ENCODE measurements at places on chromosomes 2 and 18.

DNA sequence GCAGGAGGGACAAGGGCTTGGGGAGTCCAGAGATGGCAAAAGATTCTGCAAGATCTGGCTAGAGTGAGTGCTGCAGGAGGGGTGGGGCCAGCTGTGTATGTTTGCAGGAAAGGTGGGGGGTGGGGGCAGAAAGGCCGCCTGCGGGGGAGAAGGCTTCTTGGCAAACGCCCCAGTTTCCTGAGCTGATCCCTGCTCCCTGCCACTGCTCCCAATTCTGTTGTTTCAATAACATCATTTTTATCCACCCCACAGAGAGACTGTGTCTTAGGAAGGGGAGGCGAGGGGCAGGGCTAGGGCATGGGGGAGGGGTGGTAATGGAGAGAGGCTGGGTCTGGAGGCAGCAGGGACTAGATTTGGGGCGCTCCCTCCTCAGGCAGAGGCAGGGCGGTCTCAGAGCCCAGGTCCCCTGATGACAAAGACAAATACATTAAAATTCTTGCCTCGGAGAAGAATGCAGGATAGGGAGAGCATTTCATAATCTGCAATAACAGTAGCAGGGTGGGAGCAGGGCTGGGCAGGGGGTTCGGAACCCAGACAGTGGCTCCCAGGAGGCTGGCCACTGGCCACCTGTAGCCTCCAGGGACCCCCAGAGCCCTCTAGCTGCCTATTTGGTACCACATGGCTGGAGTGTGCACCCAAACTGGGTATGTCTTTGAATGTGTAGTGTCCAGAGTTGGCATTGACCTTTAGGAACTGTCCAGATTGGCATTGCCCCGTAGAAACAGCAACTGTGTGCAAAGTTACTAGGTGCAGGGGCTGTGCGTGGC is 2.1 kb upstream of the WNT6 start:
- no peak for DNase-seq

DNA sequence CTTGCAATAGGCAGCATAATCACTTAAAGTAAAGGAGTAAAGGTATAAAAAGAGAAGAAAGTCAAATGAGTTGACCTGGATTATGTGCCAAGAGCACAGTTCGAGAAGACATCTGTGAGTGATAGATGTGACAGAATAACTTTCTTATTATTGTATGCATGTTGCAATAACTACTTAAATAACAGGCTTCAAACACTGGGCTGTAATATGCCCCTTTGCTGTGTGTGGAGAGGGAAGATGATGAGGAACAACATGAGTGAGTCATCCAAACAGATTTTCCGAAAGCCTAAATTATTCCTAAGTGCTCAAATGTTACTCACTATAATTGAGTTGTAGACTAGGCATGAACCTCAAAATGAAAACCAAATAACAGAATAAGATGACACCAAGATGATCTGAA is 328.1 kb downstream of the EXOC6B start:
- no peak for DNase-seq

- DNase-seq: no peak
These were observed 76.3 kb downstream of the CAPN13 start for GRCh38 chr2:30730736-30731647.

- no peak for DNase-seq
These were observed 445.5 kb downstream of the ZEB2 start for GRCh38 chr2:144074450-144074849.

- DNase-seq: no peak
These were observed 5.0 kb downstream of the SIX3 start for GRCh38 chr2:44946372-44947027.

- no peak for DNase-seq
These were observed 391.7 kb downstream of the ZEB2 start for GRCh38 chr2:144128130-144128746.
